ENCODE measurements at places on chromosomes 12 and 14.

GRCh38 chr14:103765526-103765925 is 49.9 kb downstream of the ZFYVE21 start:
- DNase-seq, result no peak

- DNase-seq, result no peak
These were observed 27.7 kb downstream of the CEP170B start for GRCh38 chr14:104892531-104893434.

DNA sequence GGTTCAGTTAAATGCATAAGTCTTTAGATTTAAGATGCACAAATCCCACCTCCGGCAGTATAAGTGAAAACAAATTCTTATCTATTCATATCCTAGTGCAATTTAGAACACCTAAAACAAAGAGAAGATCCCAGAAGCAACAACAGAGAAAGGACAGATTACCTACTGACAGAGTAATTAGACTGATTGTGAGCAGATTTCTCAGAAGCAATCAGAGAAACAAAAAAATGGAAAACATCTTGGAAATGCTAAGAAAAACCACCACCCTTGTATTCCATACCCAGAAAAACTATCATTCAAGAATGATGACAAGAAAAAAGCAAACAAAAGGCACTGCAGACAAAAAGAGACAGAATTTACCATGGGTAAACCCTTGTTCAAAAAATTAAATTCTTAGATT is 47.6 kb upstream of the SELPLG start:
- DNase-seq, result no peak

DNA sequence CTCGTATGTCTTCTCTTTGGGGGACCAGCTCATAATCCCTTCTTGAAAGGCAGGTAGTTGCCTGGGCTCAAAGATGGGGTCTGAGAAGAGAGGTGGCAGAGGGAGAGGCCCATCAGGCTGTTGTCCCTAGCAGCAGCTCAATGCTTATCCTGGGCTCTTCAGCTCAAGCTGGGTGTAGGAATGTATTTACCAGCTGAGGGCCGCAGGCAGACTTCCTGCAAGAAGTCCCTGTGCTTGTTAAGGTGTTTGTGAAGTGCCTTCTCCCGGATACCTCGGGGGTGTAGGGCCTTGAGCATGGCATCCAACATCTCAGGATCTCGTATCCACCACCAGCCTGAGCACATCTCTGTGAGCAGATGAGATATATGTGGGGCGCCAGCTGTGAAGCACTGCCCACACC is 29.4 kb downstream of the BAZ2A start:
- DNase-seq, result no peak

DNA sequence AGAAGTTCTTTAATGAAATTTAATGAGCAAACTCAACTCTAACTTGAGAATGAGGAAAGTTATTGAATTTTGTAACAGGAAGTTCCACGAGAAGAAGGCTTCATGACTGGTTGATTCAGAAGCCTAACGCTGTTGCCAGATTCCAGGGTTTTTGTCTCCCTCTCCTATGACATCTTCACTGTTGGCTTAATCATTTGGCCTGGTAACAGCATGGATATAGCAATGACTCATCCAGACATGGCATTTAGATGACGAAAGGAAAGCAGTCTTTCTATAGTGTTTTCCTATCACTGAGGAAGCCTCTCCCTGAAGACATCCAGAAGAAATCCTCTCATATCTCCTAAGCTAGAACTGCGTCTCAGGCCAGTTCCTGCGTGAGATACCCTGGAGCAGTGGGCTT is 9.4 kb upstream of the KCNA1 start:
- no peak for DNase-seq

GRCh38 chr12:75996861-75997447 is 34.6 kb downstream of the PHLDA1 start:
- DNase-seq, result no peak

GRCh38 chr14:69010648-69011047 is 31.5 kb upstream of the ACTN1 start:
- no peak for DNase-seq

- DNase-seq, result no peak
These were observed 262.1 kb downstream of the FBXL14 start for GRCh38 chr12:1332327-1332726.

- no peak for DNase-seq
These were observed 5.8 kb upstream of the HOXC12 start for GRCh38 chr12:53948650-53949593.

DNA sequence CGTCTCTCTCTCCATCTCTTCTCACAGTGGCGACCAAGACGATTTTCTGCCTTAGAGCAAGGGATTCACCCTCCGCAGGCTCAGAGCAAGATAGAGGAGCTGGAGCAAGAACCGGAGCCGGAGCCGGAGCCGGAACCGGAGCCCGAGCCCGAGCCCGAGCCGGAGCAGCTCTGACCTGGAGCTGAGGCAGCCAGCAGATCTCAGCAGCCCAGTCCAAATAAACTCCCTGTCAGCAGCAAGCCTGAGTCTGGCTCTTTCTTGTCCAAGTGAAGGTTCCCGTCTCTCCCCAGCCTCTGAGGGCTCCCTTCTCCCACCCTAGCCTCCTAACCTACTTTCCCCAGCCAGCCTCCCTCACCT is 5.9 kb downstream of the LAG3 start:
- DNase-seq, result no peak

DNA sequence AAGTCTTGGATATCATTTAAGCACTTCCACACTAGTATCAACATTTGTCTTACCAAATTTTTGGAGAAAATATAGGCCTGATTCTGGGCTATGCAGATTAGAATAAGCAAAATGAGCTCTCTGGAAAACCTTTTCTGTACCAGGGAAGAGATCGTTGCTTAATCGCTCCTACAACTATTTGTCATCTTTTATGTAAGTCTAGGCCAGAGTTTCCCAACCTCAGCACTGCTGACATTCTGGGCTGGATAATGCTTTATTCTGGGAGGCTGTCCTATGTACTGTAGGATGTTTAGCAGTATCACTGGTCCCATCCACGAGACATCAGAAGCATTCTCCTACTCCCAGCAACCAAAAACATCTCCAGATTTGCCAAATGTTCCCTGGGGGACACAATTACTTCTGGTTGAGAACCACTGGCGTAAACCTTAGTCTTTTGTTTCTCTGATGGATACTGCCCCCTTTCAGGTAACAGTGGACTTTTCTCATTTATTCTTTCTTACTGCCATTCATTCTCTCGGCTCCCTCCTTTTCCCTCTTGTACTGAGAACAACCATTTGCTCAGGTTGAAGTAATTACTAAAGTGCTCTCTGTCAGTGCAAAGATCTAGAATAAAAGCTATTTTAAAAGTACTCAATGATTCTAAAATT is 316.9 kb upstream of the E2F7 start:
- no peak for DNase-seq

DNA sequence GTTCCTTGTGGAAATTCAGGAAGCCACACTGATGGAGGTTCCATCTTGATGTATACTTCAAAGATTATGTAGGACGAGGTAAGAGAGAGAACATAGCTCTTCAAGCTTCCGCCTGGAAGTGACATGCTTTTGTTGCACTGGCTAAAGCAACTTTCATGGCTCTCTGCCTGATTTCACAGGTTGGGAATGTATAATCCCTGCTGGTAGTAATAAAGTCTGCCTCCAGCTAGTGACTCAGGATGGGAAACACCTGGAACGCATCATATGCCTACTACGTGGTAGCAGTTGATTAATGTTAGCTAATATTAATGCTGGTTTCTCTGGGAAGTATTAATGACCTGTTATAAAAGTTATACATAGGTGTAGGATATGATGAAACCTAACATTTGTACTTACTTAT is 71.1 kb downstream of the PELI2 start:
- DNase-seq, result no peak

DNA sequence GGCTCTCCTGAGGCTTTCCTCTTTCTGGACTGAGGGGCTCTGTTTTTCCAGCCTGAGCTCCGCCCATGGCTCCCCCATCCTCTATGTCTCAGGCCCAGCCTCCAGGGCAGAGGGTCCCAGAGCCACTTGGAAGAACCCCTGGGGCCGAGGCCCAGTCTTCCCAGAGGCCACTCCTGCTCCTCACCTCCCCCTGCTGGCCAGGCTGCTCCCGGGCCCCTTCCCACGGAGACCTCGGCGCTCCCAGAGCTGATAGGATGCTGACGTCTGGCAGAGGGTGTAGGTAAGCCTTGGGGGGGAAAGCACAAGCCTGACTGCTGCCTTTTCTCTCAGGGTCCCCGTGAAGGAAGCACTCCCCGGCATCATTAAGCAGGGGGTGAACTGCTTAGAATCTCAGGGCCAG is 51.4 kb downstream of the ERH start:
- no peak for DNase-seq

GRCh38 chr14:68182492-68182891 is 362.9 kb downstream of the RAD51B start:
- no peak for DNase-seq

DNA sequence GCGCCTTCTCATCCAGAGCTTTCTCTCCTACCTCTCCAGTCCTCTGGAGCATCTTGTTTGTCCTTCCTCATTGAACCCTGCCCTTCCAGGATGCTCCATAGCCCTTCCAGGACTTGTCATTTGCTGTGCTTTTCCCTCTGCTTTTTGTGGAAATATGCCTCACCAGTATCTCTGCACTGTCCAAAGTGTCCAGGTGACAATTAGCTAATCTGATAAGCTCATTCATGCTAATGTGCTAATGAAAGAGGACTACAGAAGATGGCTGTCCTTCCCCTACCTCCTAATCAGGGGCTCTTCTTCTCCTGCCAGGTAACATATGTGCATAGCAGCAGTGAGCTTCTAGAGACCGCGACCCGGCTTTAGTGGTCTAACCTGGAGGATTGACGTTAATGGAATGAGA is 58.4 kb upstream of the OTX2 start:
- DNase-seq, result no peak

DNA sequence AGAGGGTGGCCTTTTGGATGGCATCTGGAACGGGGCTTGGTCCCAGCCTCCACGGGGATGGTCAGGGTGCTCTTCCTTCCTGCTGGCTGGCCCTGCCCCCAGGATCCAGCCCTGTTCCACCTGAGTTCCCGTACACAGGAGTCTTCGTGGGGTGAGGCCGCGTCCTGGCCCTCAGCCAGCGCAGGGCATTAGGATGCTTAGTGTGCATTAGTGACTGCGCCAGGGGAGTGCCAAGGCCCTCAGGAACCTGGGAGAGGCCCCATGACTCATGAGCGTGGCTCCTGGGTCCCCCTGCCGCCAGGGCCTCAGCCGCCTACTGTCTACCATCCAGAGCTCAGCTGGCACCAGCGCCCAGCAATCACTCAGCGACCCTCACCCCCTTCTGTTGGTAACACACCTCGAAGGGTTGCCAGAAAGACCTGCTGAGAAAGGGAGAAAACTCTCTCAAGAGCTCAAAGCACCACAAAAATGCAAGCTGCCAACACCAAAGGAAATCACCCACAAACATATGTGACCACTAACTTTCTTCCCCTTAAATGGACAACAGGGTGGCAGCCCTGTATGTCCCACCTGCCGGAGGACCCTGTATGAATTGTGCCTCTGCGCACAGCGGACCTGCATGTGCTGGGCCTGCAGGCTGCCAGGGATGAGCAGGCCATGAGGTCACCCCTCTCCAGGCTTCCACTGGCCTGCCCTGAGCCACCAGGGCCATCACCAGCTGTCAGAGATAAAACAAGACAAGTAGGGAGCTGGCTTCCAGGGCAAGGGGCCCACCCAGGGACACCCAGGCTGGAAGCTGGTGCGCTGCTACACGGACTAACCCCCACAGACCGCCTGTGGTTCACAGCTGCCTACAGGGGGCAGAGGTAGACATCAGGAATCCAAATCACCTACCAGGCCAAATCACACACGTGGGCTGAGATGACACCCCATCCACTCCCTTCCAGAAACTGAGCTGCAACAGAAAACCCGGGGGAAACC is 28.7 kb downstream of the CCDC85C start:
- DNase-seq, result no peak

- no peak for DNase-seq
These were observed 77.0 kb downstream of the BICD1 start for GRCh38 chr12:32183650-32184049.

DNA sequence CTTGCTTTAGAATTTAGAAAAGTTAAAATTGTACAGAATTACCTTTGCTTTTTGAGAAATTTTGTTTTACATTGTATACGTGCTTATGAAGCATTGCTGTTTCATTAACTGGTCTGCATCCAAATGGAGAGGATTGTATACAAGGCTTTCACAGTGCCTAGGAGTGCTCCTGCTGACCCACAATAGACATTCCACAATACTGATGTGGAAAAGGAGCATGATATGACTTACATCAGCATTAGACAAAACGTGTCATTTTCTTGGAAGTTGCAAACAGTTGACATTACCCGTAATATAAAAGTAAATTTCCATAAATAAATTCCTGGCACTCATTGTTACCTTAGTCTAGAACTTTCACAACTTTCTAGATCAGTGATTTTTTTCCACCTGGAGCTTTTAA is 1.9 kb downstream of the PRKD1 start:
- DNase-seq, result no peak

- no peak for DNase-seq
These were observed 4.0 kb upstream of the NAA25 start for GRCh38 chr12:112112409-112113133.

DNA sequence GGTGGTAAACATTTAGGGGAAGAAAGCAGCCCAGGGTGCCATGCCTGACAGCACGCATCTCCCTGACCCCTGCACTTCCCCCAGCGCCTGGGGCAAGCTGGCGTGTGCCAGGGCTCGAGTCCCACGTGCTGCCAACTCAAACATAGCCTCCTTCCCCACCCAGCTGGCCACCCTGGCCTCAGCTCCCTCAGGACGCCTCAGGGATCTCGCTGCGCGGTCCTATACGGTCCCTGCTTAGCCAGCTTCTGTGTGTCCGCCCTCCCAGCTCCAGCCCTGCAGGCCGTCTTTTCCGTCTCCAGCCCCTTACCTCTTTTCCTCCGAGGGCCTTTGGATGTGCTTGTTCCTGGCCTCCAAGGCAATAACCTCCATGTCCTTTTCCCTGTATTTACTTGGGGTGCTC is 71.0 kb downstream of the TESC start:
- no peak for DNase-seq

DNA sequence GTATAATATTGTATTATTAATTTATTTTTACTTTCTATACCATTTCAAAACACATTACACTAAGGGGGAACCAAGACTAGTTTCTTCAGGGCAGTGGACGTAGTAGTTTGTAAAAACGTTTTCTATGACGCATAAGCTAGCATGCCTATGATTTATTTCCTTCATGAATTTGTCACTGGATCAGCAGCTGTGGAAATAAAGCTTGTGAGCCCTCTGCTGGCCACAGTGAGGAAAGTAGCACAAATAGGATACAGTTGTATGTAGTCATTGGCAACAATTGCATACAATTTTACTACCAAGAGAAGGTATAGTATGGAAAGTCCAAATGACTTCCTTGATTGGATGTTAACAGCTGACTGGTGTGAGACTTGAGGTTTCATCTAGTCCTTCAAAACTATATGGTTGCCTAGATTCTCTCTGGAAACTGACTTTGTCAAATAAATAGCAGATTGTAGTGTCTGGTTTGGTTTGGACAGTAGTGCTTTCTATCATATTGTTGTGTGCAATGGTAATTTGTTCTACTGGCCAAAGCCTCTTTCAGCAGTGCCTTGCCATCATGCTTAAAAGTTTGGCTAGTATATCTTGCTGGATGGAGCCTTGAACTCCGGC is 24.3 kb upstream of the PLEKHD1 start:
- peak; percentile 7 for DNase-seq

GRCh38 chr12:57766464-57767304 is at the start of gene CYP27B1:
TSS of gene CYP27B1 (minus strand) at chr12:57767078. CDS start at chr12:57767041, 37 bp downstream.
- DNase-seq, result no peak

GRCh38 chr12:110135806-110136205 is 11.6 kb downstream of the IFT81 start:
- DNase-seq, result no peak
